NCI-H1092 (cell line): ENCODE measurements at places on chromosomes 7 and 10.

DNA sequence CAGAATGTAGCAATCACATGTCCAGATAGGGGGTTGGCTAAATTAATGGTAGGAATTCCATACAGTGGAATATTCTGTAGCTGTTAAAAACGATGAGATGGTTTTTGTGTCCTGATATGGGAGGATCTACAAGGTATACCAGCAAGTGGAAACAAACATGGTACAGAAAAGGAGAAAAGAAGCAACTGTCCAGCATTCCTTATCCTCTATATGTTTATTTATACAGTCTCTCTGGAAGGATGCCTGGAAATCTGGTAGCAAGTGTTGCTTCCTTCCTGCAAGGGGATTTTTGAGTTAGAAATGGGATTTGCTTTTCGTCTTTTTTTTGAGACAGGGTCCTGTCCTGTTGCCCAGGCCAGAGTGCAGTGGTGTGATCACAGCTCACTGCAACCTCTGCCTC is 19.3 kb downstream of the IL15RA start:
- DNase-seq = no peak

DNA sequence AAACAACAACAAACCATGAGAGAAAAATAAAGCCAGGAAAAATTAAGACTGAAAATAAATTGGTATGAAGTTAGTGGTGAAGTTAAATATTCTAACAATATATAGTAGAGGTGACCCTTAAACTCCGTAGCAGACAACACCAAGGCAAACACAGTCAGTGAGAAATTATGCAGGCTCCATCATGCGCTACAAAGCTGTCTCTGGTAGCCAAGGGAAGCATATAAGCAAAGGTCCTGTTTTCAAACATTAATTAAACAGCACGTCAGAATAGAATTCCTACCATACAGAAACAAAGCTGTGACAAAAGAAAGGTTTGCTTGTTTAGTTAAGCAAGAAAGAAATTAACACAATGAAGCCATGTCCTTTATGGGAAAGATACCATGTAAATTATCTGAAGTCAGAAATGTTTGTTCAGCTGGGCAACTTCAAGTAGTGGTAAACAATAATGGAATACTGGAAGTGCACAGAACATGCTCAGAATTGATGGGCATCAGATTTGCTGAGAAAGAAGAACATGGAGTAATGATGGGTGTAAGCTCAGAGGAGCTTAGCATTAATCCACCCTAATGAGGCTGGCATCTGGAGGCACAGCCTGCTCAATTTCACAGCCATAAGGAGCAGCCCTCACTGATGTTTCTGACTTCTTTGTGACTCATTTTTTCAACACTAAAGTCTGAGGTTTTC is 75.7 kb downstream of the IGF2BP3 start:
- DNase-seq = peak; percentile 73

GRCh38 chr10:17227367-17228090 is 512 bp upstream of the VIM start:
- no peak for DNase-seq

DNA sequence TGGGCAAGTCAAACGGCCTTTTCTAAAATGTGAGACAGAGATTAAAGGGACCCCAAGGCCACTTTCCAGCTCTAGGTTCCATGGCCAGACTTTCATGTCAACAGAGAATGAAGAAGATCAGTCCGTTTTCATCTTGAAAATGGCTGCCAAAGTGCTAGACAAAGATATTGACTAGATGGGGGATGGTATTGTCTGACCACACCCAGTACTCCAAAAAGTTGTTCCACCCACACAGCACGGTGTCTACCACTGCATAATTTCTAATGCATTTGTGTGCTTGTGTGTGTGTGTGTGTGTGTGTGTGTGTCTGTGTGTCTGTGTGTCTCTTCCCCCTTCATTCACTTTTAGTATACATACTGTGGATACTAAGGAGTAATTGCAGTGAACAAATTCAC is 1.3 kb downstream of the COL1A2 start:
- no peak for DNase-seq

DNA sequence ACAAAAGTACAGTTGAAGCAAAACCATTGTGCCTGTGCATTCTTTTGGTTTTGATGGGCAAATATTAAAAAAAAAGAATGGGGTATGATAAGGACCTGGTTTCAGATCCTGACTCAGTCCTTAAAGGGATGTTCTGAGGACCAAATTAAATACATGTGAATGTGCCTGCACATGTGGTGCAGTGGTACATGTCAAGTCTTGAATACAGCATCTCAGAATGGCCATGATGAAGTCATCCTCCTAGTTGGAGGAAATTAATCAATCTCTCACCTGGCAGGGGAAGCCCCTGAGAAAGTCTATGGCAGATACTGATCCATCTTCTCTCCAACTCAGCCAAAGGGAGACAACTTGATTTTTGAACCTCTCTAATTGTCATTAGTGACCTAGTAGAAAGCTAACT is 207.0 kb downstream of the SUGCT start:
- no peak for DNase-seq

DNA sequence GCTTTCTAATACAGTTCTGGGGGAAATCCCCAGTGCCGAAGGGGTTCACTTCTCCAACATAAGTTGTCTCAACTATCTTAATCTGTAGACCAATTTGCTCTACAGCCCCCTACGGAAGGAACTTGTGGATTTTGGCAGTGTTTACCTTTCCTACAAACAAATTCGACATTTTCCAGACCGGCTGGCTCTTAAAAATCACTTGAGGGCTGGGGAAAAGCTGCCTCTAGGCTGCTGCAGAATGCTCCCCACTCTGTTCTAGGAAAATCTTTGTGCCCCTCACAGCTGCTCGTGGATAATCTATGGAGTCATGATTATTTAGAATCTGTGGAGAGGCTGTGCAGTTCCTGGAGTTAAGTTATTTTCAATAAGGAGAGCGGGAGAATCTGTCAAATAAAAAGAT is 474.6 kb upstream of the FZD8 start:
- no peak for DNase-seq

- peak; percentile 14 for DNase-seq
Measured at GRCh38 chr10:124643330-124644009, 100.7 kb downstream of the FAM53B start.

- DNase-seq = no peak
Measured at GRCh38 chr7:73555411-73555982, 2.0 kb downstream of the BCL7B start.

DNA sequence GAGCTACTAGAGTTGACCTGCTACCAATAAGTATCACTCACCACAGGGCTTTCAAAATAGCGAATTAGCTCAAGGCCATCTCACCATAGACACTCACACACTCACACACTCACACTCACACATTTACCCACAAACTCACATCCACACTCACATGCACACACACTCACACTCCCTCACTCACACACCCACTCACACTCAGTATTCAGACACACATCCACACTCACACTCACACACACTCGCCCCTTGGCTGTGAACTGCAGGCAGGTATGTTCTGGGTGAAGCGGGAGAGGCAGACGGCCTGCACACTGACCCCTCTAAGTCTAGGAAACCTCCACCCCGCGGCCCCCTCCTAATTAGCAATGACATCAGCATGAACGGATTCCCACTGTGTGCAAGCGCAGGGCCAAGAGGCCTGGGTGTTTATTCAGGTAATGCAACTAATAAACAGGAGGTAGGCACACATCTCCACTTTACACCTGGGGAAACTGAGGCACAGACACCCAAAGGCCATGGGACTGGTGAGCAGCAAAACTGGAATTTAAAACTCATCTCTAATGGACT is 94.6 kb downstream of the ADARB2 start:
- no peak for DNase-seq

- no peak for DNase-seq
Measured at GRCh38 chr10:23419655-23420329, 19.1 kb upstream of the OTUD1 start.

DNA sequence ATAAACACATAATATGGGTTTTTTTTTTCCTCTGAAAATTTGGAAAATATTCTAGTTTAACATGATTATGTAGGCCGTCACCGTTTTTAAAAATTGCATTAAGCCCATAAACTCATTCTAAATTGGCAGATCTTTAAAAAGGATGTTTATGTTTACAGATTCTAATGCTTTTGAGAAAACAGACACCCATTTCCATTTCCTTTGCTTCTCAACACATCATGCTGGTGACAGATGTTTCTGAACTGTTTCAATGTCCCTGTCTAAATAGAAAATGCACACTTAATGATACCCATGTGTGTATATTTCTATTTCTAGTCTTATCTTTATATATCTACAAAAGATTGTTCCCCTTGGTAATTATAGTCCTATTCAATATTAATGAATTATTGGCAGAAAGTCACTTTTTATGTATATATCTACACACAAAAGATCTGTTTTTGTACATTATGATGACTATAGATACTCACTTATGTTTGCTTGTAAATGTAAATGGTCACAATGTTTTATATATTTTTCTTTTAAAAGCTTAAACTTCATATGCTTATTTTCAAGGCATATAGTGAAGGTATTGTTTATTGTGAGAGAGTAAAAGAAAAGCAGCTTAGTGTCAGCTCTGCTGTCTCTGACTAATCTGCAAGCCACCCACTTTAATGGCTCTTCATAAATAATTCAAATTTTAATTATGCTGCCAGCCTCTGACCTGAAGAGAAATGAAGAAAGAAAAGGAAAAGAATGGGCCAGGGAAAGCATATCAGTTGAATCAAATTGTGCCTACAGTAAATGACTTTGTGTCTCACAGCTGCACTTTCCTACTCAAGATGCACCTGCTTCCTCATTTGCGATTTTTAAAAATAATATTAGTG is 179.4 kb downstream of the CACNA2D1 start:
- DNase-seq = peak; percentile 77

DNA sequence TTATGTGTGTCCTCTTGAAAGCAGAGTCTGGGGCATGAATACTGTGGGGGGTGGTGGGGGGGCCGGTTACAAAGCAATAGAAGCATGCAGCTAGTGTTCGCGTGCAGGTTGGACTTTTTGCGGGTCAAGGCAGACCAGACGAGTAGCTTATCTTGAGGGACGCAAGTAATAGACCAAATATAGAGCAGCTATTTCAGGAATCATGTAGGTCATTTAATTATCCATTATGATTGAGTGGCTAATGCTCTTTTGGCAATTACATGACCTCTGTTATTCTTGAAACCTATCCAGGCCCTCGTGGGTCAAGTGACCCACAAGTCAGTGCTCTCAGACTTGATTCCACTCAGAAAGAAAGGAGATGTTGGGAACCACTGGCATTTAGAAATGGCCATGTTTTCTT is 93.0 kb downstream of the BTRC start:
- DNase-seq = no peak

GRCh38 chr7:957418-958220 is 3.1 kb upstream of the ADAP1 start:
- DNase-seq = no peak

DNA sequence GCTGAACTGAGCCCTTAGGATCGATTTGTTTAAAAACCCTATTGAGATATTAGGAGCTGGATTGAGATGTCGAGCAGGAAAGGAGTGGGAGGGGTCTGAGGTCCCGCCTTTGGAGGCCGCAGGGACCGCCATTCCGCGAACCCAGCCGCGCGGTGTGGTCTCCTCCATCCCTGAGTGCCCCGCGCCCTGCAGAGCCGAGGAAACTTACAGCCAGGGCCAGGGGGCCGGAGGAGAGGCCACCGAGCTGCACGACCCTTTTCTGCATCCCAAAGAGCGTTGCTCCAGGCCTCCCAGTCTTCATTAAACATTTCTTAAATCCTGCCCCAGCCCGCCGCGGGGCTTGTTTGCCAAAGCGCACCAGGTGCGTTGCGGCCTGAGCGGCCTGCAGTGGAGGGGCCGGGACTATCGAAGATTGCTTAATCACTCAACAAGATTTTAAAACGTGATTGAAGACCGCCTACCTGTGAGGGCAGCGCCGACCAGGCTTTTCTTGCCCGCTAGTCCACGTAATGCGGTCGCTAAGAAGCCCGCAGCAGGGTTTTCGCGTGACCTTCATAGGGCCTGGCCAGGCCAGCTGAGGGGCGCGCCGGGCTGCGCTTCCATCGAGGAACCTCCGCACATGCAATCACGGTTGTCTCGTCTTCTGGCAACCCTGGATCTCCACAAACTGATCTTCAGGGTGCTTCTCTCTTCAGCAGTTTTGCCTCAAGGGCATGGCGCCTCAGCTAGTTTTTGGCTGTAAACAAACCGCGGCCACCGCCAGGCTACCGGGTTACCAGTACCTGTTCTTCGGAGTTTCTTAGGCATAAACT is 2.0 kb upstream of the CTBP2 start:
- no peak for DNase-seq

DNA sequence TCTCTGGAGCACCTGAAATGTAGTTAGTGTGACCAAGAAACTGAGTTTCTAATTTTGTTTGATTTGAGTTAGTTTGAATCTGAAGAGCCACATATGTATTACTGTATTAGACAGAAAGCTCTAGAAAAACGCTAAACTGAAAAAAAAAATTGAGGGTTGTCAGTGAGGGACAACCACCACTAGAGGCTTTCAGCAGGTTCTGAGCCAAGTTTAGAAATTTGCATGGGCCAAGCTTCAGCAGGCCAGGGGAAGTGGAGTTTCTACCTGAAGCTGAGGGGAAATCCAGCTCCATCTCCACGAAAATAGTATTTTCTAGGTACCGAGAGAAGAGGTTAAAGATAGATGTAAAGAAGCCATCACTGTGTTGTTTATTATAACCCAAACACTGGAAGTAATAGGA is 77.9 kb upstream of the PLXNA4 start:
- DNase-seq = no peak

- DNase-seq = no peak
Measured at GRCh38 chr10:24358022-24358421, 149.1 kb downstream of the KIAA1217 start.

DNA sequence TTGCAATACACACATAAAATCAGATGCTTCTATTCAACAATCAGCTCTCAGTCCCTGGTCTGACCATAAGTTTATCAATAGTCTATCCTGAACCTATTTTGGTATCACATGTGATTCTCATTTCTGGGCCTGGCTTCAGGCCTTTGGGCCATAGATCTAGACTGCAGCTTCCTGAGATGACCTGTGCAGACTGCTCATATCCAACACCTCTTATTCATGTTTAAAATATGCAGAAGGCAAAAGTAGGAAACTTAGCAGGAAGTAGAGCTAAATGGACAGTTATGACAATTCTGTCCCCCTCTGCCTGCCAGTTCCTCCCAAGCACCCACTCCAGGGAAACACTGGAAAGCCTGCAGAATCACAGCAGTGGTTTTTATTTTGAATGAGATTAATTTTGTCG is 53.3 kb downstream of the C7orf25 start:
- no peak for DNase-seq

- no peak for DNase-seq
Measured at GRCh38 chr7:140005754-140006503, 56.8 kb downstream of the PARP12 start.

- no peak for DNase-seq
Measured at GRCh38 chr7:88928276-88928675, 132.7 kb upstream of the TEX47 start.

DNA sequence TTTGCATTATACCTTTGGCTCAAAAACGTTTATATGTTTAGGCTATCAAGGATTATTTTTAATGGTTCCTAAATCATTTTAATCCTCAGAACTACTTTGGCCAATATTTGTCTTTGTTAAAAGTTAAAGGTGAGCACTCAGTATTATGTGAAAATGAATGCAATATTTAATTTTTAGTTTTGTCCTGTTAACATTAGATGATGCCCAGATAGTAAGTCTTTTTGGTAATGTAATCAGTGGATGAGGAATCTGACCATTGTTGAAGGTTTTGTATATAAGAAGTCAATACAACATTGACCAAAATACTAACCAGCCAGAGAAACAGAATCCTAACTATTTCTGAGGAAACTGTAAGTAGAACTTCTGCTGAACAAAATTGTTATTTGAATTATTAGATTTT is at the start of gene LIPF:
LIPF (plus strand) TSS at position 301 of the 400 bp plus-strand sequence. CDS start 2,856 bp downstream, outside the sequence.
- DNase-seq = no peak

- DNase-seq = no peak
Measured at GRCh38 chr10:406976-407375, 271.7 kb downstream of the ZMYND11 start.
